ENCODE measurements at places on chromosomes 6 and 20.

- DNase-seq: peak; percentile 65
These were observed 753.3 kb upstream of the MARCKS start for GRCh38 chr6:113103634-113104361.

DNA sequence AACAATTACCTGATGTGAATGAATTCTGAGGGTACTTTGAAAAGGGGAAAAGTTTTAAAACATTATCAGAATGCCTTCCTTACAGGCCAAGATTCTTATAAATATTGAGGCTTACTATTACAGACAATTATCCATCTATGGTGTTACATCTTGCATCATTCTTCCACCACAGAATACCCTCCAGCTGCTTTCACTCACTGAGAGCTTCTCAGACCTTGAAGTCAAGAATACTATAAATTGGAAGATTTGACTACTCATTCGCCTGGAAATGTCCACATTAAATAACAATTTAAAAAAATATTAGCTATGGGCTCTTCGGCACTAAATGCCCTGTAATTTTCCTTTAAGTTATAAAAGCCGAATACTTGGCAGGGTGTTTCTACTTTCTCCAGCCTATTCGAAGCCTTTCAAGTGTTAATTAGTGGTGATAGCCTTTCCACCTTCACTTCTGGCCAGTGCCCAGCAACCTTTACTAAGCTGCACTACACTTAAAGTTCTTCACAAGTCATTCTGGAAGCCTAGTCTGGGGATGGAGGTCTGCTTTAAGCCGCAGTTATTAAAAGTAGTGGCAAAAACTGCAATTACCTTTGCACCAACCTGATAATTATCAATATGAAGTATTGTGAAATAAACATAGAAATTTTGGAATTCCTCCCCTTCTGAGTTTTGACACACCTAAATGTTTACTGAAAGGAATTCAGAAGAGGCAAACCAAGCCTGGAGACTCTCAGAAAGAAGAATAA lies 100.9 kb downstream of the BMP5 start:
- no peak for DNase-seq

- DNase-seq: no peak
These were observed 187.6 kb downstream of the TMEM242 start for GRCh38 chr6:157135691-157136090.

GRCh38 chr20:53045941-53046340 lies 73.8 kb downstream of the TSHZ2 start:
- DNase-seq: no peak

DNA sequence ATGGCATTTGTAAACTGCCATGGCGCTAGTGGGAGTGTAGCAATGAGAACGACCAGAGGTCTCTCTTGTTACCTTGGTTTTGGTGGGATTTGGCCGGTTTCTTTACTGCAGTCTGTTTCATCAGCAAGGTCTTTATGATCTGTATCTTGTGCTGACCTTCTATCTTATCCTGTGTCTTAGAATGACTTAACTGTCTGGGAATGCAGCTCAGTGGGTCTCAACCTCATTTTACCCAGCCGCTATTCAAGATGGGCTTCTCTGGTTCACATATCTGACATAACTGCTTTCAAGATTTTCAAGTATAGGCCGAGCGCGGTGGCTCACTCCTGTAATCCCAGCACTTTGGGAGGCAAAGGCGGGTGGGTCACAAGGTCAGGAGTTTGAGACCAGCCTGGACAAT lies 1.9 kb upstream of the SFT2D1 start:
- no peak for DNase-seq

DNA sequence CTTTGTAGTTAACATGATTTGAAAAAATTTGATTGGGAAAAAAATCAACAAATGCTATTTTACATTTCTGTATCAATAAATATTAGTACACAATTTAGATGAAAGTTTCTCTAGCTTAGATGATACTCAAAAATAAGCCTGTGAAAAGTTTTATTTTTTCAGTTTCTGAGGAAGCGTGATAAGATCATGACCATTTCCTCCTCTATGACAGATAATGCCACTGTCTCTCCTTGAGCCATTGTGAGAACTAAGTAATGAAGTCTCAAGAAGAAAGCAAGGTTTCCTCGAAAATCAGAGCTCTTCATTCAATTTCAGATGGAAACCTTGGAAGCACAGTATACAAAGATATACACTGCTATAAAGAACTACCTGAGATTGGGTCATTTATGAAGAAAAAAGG lies 395.0 kb downstream of the HDGFL1 start:
- no peak for DNase-seq

GRCh38 chr6:139762587-139763031 lies 388.2 kb upstream of the CITED2 start:
- DNase-seq: peak; percentile 90

GRCh38 chr6:55009131-55009530 lies 162.6 kb downstream of the FAM83B start:
- DNase-seq: no peak

GRCh38 chr6:11606332-11606731 lies 68.8 kb downstream of the TMEM170B start:
- DNase-seq: no peak

- no peak for DNase-seq
These were observed 110.7 kb downstream of the FIG4 start for GRCh38 chr6:109801794-109802193.

DNA sequence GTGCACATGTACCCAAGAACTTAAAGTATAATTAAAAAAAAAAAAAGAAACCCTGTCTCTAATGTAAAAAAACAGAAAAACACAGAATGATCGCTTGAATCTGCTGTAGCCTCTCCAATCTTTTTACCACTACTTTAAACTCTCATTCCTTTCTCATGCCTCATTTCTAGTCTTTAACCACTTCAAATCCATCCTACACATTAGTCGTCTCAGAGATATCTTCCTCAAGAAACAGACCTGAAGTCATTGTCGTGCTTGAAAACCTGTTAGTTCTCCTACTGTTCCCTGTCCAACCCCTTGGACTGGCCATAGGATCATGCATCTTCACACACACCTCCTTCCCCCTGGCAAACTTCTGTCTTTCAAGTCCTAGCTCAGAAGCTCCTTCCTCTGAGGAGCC lies 112.1 kb upstream of the BCLAF1 start:
- no peak for DNase-seq

DNA sequence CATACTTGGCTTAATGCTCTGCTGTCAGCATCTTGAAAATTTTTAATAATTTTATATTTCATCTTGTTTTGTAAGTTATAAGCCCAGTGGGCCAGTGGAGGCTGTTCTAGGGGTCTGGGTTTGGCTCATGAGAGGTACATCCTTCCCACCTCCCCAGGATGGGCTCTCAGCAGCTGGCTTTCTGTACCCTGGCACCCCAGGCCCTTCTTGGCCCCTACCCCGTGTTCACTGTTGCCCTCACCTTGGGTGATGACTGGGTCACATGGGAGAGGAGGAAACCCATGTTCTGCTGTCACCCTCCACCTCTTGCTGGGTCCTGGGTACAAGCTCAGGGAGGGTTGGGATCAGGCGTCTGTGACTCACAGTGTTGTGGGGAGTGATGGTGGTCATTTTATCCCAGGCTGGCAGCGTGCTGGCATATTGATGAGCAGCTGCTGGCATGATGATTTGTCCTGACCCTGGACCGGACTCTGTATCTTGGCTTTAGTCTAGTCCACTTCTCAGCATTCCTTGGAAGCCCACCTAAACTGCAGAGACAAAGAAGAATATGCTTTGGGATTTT lies 34.6 kb downstream of the SLC16A10 start:
- DNase-seq: no peak

DNA sequence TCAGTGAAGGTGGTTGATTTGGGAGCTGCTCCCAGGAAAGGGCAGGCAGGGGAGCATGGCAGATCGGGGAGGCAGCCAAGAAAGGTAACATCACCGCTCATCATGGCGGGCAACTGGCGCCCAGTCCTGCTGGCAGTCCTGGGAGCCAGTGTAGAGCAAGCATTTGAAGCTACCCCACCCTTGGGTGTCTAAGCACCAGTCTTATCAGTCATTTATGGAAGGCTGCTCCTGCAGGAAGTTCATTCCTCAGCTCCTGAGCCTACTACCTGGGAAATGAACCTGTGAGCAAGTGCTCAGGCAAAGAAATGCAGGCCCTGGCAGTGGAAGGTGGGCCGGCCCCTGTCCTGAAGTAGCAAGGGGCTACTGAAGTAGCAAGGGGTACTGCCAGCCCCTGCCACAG lies 41.5 kb downstream of the BANF2 start:
- DNase-seq: no peak

DNA sequence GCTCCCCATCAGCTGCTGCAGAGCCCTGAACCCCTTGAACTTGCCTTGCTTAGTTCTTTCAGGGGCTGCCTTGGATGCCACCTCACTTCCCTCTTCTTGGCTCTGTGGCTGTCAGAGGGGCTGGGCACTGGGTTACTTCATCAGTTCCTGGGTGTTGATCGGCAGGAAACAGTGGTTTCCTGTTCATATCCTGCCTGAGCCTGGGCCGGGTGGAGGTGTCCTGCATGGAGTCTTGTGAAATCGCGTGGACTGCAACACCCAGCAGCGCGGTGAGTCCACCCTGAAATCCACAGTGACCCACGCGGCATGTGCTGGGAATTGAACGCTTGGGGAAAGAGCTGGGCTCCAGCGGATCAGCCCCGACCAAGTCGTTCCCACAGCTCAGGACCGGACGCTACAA lies 97.5 kb downstream of the CDH26 start:
- DNase-seq: no peak

All from epithelial cell of proximal tubule (primary cell).